ENCODE measurements at places on chromosomes 13 and 19.

DNA sequence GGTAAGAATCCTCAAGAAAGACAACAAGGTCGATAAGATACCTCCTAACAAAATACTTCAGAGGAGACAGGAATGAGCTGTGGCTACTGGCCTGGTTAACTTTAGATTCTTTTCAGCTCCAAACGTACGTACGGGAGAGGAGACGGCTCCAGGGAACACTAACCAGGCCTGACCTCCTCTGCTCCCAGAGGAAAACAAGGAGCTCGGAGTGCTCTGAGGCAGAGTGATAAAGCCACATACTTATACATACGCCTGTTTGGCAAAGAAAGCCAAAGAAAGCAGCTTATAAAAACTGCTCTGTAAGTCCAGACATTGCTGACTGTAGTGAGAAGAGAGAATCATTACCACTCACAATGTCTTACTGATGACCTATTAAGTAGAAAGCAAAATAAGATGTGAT lies 263.9 kb downstream of the MZT1 start:
- DNase-seq: no peak

GRCh38 chr13:80955501-80955900 lies 614.6 kb upstream of the SPRY2 start:
- no peak for DNase-seq

DNA sequence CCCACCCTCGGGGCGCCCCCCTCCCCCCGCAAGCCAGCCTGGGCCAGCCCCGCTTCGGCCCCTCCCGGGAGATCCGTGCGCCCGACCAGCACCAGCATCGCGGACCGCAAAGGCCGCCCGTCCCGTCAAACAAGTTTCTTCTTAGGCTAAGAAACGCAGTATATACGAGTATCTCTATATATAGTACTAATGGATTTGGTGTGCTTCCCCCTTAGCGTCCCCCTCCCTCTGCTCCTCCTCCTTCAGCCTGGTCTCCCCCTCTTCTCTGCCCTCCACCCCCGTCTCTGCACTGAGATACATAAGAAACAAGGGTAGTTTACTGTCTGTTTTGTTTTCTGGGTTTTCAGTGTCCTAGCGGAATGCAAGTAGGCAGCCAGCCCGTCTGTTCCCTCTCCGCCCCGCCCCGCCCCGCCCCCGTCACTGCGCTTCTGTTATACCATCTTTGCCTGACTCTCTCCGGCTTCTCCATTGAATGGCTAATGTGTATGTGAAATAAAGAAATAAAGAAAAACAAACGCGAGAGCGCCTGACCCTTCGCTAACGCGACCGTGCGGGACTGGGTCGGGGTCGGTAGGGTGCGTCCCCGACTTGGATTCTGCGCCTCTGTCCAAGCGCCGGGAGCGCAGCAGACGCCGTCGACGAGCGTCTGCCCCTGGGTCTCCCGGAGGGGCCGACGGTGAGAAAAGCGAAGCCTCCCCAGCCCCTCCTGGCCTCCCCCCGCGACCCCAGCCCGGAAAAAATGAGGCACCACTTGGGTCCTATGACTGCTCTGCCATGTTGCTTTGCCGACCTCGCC lies 4.2 kb downstream of the LYL1 start:
- peak; percentile 73 for DNase-seq

- DNase-seq: no peak
Observed at GRCh38 chr19:35755131-35755549, 1.7 kb downstream of the HSPB6 start.

DNA sequence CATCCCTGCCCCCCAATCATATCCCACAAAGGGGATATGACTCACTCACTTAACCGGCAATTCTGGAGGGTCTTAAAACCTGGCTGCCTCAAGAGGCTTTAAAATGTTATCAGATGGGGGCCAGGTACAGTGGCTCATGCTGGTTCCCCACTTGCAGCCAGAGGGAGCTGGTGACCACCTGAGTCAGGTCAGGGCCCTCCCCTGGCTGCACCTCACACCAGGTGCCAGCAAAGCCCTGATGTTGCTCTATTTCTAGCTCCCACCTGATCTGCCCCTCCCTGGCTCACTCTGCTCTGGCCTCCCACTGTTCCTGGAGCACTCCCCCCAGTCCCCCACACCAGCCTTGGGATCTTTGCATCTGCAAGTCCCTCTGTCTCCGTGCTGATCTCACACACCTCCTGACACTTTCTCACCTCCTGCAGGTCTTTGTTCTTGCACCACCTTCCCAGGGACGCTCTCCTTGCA lies 14.2 kb downstream of the HPN start:
- no peak for DNase-seq

GRCh38 chr19:40802300-40803169 lies 3.5 kb downstream of the EGLN2 start:
- no peak for DNase-seq

DNA sequence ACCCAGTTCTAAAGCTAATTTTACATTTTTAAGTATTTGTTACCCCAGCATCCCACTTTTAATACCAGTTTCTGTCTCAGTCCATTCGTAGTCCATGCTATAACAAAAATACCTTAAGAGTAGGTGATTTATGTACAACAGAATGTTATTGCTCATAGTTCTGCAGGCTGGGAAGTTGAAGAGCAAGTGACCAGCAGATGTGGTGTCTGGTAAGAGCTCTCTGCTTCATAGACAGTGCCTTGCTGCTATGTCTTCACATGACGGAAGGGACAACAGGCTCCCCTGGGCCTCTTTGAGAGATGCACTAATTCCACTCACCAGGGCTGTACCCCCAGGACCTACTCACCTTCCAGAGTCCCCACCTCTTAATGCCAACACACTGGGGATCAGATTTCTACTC lies 96.6 kb downstream of the COL4A2 start:
- DNase-seq: no peak

- DNase-seq: no peak
Observed at GRCh38 chr13:57531256-57531655, 100.3 kb upstream of the PCDH17 start.

DNA sequence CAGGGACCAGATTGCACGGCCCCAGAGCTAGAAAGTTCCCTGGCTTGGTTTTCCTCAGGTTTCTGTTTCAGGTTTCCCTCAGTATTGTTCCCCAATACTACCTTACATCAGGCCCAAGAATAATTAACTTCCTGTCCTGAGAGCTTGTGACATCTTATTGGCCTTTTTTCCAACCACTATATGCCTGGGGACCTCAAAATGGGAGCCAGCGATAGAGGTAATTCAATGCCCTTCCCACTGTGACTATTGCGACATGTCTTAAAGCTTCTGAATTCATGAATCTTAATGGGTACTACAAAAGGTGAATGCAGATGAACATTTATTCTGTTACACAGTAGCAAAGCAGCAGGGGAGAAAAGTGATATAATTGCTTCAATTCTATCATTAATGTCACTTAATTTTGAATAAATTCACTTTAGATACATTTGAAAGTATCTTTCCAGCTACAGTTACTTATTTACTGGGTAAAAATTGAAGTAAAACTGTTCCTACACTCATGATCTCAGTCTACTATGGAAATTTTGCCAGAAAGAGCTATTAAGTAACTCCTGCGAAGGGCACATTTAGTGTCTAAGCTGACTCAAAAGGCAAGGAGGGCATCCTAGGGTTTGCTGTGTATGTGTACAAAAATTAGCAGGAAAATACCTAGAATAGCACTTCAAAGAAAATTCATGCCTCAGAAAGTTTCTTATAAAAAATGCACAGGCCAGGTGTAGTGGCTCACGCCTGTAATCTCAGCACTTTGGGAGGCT lies 4.1 kb downstream of the CRYL1 start:
- DNase-seq: no peak

- DNase-seq: no peak
Observed at GRCh38 chr13:79782541-79783205, 301.7 kb downstream of the NDFIP2 start.

GRCh38 chr13:40984668-40985366 lies 34.3 kb downstream of the ELF1 start:
- no peak for DNase-seq

DNA sequence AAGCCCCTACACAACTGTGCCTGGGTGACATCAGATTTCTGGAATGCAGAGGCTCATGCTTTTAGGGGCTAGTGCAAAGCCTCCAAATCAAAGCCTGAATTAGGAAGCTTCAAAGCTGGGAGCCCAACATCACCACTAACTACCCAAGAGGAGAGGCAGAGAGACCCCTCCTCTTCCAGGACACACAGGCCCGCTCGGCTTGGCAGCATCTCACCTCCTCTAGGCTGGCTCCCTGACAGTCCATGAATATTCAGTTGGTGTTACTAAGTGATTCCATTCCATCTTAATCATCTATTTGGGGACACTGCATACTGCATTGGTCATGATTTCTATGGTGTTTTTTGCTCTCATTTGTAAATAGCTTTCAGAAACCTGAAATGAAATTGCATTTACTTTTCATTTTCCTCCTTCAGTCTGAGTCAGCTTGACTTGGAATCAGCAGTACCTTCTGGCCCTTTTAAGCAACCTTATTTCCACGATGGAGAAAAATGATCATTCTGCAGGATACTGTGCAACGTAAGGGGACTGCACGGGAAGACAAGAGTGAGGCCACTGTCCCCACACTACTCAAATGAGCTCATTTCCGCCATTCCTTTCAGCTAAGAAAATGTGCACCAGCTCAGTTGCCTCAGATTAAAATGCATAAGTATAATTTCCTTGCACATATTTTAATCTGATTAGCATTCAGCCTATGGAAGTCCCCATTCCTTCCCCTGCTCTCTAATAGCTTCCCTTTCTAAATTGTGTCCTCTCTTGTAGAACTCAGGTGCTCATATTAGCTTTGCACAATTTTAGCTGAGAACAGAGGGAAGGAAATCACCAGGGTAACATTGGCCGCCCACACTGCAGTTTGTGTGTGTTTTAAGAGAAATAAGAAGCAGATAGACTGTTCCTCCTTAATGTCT lies 219.9 kb downstream of the RFC3 start:
- DNase-seq: no peak

GRCh38 chr19:46390866-46391265 lies 22.5 kb downstream of the CCDC8 start:
- no peak for DNase-seq

GRCh38 chr13:108227651-108228272 lies 9.6 kb downstream of the ABHD13 start:
- no peak for DNase-seq

- no peak for DNase-seq
Observed at GRCh38 chr19:53978975-53979801, 12.2 kb upstream of the CACNG6 start.

All from GDM1 (cell line).